Right atrium auricular region (tissue), 2 donors: ENCODE measurements at places on chromosomes 1 and 21.

DNA sequence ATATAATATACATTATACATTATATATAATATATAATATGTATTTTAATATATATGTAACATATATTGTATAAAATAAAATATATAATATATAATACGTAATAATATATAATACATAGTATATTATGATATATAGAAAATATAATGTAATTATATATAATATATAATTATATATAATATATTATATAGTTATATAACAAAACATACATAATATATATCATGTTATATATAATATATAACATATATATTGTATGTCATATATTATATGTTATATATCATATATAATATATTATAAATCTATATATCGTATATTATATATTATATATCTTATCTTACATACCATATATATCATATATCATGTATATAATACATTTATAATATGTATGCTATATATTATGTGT, 248.2 kb upstream of the TPTE start:
- no peak for DNase-seq
- H3K27me3 ChIP-seq: no peaks in the 10 kb centered on the region
- no peaks in the 10 kb centered on the region for H3K4me1 ChIP-seq
- H3K27ac ChIP-seq: no peak overlapping the region
- H3K36me3 ChIP-seq: no peaks in the 10 kb centered on the region
- no peak overlapping the region for H3K4me3 ChIP-seq

- no peaks in the 10 kb centered on the region for H3K36me3 ChIP-seq
- no peak overlapping the region for H3K27ac ChIP-seq
- H3K27me3 ChIP-seq: no peaks in the 10 kb centered on the region
- H3K4me3 ChIP-seq: no peak overlapping the region
These were observed 1051.7 kb downstream of the TTLL7 start for GRCh38 chr1:82947278-82947677.

- DNase-seq: no peak
- peak overlapping the region; percentile 4 for H3K4me3 ChIP-seq
- peaks cover 11% of the 10 kb centered on the region for H3K4me1 ChIP-seq
These were observed 36.2 kb downstream of the UMODL1 start for GRCh38 chr21:42107177-42107880.

DNA sequence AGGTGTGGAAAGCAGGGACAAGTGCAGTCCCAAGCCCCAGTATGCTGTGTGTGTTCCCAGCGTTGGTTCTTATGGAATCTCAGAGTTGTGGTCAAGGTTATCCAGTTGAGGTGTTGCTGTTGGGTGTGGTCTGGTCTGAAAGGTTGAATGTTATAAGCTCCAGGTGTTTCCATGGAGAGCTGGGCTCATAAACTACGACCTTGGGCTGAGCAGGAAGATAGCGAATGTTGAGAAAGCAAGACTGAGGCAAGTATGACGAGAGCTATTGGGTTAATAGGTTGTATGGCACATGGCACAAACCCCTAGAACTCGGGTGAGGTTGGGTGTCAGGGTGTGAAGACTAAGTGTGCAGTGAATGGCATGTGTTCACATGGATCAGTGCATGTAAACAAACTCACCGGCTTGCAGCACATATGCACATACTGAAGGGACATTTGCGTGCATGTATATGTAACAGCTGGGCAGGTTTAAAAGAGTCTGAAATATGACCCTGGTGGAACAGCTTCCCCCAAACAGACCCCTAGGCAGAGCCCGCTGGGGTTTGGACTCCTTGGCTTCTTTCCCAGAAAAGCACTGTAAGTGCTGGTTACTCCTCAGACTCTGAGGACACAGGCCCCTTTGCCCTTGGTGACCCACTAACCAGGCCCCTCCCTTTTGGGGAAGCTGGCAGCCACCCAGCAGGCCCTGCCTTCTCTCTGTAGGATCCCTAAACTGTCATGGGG, 117.5 kb downstream of the NAV1 start:
- H3K27ac ChIP-seq: no peak overlapping the region
- no peaks in the 10 kb centered on the region for H3K27me3 ChIP-seq
- H3K36me3 ChIP-seq: no peaks in the 10 kb centered on the region
- no peak overlapping the region for H3K4me3 ChIP-seq
- no peak for DNase-seq

GRCh38 chr1:30880678-30881318, 27.8 kb downstream of the SDC3 start:
- no peak for DNase-seq
- H3K4me3 ChIP-seq: no peak overlapping the region
- H3K36me3 ChIP-seq: peaks cover 6% of the 10 kb centered on the region
- H3K4me1 ChIP-seq: no peaks in the 10 kb centered on the region
- no peaks in the 10 kb centered on the region for H3K27me3 ChIP-seq
- H3K27ac ChIP-seq: no peak overlapping the region

- H3K4me1 ChIP-seq: no peaks in the 10 kb centered on the region
- H3K4me3 ChIP-seq: no peak overlapping the region
- no peaks in the 10 kb centered on the region for H3K27me3 ChIP-seq
- DNase-seq: no peak
- no peak overlapping the region for H3K27ac ChIP-seq
These were observed 74.8 kb upstream of the ECE1 start for GRCh38 chr1:21365036-21365435.

DNA sequence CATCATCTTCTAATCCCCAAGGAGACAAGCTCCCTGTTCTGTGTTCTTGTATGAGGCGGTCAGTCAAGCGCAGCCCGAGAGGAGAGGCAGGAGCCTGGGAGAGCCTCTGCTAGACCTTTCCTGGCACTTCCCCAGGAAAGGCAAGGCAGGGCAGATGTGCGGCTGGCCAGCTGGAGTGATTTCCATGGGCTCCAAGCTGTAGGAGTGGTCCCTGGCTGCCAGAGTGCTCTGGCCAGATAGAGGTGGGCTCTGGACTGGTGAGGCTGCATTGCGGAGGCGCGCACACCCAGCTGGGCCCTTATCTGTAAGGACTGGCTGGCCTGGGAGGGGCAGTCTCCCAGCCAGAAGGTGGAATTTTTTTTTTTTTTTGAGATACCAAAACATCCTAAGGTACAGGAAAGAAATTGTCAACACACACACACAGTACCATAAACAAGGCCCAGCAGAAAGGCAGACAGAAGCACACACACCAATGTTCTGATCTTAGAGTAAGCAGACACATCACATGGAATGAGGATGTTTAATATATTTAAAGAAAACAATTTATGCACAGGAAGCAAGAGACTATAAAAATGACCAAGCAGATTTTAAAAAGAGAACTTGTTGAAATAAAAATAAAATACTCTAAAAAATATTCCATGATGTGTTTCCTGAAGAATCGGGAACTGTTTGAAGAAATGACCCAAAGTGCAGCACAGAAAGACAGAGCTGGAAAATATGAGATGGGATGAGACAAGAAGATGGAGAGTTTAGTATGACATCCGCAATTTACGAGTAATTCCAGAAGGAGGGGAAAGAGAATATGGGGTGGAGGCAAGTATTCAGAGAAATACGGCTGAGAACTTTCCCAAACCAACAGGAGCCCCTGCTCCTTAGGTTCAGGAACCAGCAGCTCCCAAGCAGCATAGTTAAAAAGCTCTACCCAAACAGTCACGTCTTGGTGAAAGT, 13.4 kb downstream of the IBA57 start:
- no peaks in the 10 kb centered on the region for H3K4me1 ChIP-seq
- no peak for DNase-seq
- H3K27me3 ChIP-seq: no peaks in the 10 kb centered on the region
- H3K36me3 ChIP-seq: peaks cover 18% of the 10 kb centered on the region

GRCh38 chr1:34645919-34646318, 108.9 kb upstream of the GJB5 start:
- no peak for DNase-seq
- no peaks in the 10 kb centered on the region for H3K4me1 ChIP-seq
- H3K4me3 ChIP-seq: no peak overlapping the region
- H3K27ac ChIP-seq: no peak overlapping the region
- H3K36me3 ChIP-seq: no peaks in the 10 kb centered on the region
- H3K27me3 ChIP-seq: no peaks in the 10 kb centered on the region

DNA sequence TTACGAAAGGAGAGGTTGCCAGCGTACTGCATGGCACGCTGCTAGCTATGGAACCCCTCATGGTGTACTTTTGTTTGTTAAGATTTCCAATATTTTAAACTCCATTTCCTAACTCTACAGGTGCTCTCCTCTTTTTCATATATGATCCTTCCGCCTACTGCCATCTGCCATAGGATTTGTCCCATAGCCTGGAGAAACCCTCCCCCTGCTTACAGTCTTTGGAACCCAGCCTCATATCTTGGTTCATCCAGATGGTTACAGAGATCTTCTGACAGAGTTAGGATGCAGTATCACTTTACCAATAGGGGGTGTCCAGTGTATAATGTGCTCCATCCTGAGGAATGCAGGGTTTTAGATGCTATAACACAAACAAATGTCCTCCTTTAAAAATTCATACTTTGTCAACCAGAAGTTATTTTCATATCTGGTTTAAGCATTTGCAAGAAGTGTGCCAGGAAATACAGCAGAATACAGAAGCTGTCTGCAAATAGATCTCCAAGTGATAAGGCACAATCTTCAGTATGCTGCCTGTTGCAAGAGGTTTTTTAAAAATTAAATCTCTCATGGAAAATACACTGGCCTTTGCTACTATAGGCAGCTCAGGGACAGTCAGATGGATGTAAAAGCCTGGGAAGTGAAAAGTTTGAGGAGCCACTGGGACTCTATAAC, 377.8 kb downstream of the KCNH1 start:
- no peaks in the 10 kb centered on the region for H3K27me3 ChIP-seq
- no peak for DNase-seq
- no peaks in the 10 kb centered on the region for H3K36me3 ChIP-seq
- H3K4me3 ChIP-seq: no peak overlapping the region
- no peak overlapping the region for H3K27ac ChIP-seq
- no peaks in the 10 kb centered on the region for H3K4me1 ChIP-seq

DNA sequence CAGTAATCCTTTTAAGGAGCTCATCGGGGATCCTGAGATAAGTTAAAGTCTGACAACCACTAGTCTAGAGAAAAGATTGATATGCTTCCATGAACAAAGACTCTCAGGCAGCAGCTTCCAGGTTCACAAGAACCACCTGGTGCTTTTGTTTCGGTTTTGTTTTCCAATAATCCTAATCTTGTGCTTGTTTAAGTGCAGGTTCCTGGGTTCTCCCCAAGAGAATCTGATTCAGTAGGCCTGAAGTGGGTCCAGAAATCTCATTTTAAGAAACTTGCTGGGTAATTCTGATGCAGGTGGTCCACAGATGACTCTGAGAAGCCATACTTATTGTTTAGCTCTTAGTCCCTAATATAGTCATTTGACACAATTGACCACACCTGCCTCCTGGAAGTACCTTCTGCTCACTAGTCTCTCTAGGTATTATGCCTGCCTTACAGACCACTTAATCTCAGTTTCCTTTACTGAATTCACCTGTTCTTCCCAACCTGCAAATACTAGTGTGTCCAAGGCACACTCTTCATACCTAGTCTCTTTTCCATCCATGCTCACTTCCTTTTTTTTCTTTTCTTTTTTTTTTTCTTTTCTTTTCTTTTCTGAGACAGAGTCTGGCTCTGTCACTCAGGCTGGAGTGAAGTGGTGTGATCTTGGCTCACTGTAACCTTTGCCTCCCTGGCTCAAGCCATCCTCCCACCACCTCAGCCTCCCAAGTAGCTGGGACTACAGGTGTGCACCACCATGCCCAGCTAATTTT, 20.5 kb upstream of the FRRS1 start:
- H3K27ac ChIP-seq: no peak overlapping the region
- peaks cover 10% of the 10 kb centered on the region for H3K4me1 ChIP-seq
- H3K4me3 ChIP-seq: no peak overlapping the region
- no peaks in the 10 kb centered on the region for H3K27me3 ChIP-seq
- H3K36me3 ChIP-seq: no peaks in the 10 kb centered on the region

- H3K4me3 ChIP-seq: peak overlapping the region; percentile 69
- H3K4me1 ChIP-seq: no peaks in the 10 kb centered on the region
- H3K27me3 ChIP-seq: no peaks in the 10 kb centered on the region
These were observed 657 bp upstream of the LIN9 start for GRCh38 chr1:226309398-226310244.

- DNase-seq: no peak
- H3K4me3 ChIP-seq: no peak overlapping the region
- H3K4me1 ChIP-seq: no peaks in the 10 kb centered on the region
- H3K27me3 ChIP-seq: no peaks in the 10 kb centered on the region
- H3K36me3 ChIP-seq: no peaks in the 10 kb centered on the region
- no peak overlapping the region for H3K27ac ChIP-seq
These were observed 73.0 kb upstream of the TMPRSS2 start for GRCh38 chr21:41580758-41581554.

- no peaks in the 10 kb centered on the region for H3K27me3 ChIP-seq
- no peak for DNase-seq
These were observed 42.7 kb downstream of the HSD3B1 start for GRCh38 chr1:119549719-119550132.

DNA sequence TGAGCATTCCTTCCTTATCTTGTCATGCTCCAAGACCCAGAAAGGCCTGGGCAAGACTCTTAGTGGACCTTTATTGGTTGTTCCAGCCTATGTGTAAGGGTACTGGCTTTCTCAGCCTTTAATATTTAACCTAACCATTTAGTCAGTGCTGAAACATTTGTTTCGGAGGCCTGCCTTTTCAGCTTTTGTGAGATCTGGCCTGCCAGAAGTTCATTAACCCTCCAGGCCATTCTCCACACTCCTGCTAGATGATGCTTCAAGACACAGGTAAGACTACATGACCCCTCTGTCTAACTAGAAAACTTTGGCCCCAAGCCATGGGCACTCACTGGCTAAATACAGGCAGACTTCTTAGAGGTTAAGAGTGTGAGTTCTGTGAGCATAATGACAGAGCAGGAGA, 138.4 kb upstream of the ZP4 start:
- no peak for DNase-seq
- no peaks in the 10 kb centered on the region for H3K36me3 ChIP-seq
- H3K27ac ChIP-seq: no peak overlapping the region
- H3K4me3 ChIP-seq: no peak overlapping the region
- H3K4me1 ChIP-seq: no peaks in the 10 kb centered on the region

- DNase-seq: no peak
- H3K27ac ChIP-seq: no peak overlapping the region
- no peaks in the 10 kb centered on the region for H3K27me3 ChIP-seq
- no peaks in the 10 kb centered on the region for H3K36me3 ChIP-seq
These were observed 28.4 kb upstream of the TMEM52 start for GRCh38 chr1:1947493-1947892.
